ENCODE measurements at places on chromosomes 2 and 18. TPM values are rescaled to one million over a fixed set of nuclear protein-coding genes. Genes with fewer than 3 reads are reported as not detected.

- no peak for DNase-seq
These were observed 41.6 kb downstream of the CDH19 start for GRCh38 chr18:66562279-66562678.

C2orf80 gene
- total RNA-seq = not detected

CWC22 gene
- 18.8 TPM for total RNA-seq

DCDC2C gene
- total RNA-seq = not detected

DNA sequence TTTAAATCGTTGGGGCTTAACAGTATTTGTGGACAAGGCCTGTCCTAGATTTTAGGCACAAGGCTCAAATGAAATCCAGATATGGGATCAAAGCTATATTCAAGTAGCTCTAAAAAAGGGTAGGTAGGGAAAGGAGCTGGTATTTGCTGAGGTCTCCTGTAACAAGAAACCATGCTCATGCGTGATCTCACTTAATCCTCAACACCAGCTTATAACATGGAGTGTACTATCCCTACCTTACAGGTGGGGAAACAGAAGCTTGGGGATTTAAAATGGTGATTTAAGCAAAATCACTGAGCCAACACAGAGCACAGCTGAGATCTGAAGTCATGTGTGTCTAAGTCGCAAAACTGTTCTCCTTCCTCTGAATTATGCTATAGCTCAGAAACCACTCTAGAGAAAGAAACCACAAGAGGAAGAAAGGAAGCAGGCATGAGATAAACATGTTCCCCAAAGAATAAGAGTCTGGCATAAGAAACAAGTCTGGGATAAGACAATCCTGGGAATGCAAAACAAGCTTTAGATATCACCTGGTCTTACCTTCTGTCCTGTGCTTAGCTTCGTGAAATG, 43.1 kb downstream of the CYRIA start:
- no peak for DNase-seq

DNA sequence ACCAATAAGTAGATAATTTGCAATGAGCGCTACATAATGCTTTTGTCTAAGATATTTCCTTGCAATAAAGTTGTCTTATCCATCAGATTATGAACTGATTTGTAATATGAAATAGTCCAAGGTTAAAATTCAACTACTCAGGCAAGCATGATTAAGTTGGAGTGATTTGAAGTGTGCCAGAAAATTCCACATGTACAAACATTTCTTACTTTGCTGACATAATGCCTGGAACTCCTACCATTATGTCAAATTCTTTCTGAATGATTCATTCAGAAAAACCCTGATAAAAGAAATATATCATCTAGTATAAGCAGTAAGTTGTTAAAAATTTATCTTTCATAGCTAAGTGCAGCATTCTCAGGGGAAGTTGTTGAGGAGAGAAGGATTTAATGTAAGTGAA, 87.3 kb downstream of the CBLN2 start:
- DNase-seq = no peak

Data from Daoy (cell line).